Activated T-cell treated with anti-CD3 and anti-CD28 coated beads for 48 hours (primary cell): ENCODE measurements at places on chromosomes 2 and 18.

- no peak for DNase-seq
Observed at GRCh38 chr2:36318-36717, 10.0 kb downstream of the FAM110C start.

- DNase-seq, result no peak
Observed at GRCh38 chr2:200453853-200454534, 55.9 kb downstream of the KCTD18 start.

- peak; percentile 25 for DNase-seq
Observed at GRCh38 chr2:95231723-95232122, 24.4 kb downstream of the ZNF892 start.

- DNase-seq, result no peak
Observed at GRCh38 chr18:39523281-39523680, 1957.7 kb upstream of the CELF4 start.

GRCh38 chr2:33130054-33130447 is 183.3 kb downstream of the LTBP1 start:
- DNase-seq, result no peak

GRCh38 chr2:12965540-12966269 is 249.0 kb downstream of the TRIB2 start:
- DNase-seq, result no peak

GRCh38 chr2:20065885-20066602 is 14.6 kb upstream of the LAPTM4A start:
- no peak for DNase-seq

DNA sequence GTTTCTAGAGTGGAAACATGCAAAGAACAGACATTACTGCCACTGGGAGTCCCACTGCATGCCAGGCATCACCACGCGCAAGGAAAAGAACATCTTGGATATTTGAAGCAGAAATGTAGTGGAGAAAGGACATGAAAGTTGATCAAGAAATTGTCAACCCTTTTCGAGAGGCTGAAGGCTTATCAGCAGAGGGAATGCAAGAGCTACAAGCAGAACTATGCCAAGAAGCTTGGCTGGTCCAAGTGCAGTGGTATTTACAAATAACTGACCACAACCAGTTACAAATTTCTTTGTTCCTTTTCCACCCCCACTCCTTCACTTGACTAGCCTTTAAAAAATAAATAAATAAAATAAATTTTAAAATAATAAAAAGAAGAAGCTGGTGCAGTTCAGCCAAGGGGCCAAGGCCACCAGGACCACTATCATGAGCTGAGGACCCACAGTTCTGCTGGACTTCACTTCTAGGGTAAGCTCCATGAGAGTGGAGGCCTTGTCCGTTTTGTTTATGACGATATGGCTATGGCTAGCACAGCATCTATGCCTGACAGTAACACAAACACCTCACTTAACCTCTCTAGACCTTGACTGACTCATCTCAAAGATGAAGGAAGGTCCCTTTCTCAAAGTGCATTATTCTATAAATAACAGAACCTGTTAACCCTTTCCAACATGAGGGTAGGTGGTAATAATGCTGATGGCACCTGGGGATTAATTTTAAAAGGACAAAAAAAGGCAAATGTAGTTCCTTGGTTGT is 20.9 kb downstream of the MARCHF4 start:
- DNase-seq, result no peak

DNA sequence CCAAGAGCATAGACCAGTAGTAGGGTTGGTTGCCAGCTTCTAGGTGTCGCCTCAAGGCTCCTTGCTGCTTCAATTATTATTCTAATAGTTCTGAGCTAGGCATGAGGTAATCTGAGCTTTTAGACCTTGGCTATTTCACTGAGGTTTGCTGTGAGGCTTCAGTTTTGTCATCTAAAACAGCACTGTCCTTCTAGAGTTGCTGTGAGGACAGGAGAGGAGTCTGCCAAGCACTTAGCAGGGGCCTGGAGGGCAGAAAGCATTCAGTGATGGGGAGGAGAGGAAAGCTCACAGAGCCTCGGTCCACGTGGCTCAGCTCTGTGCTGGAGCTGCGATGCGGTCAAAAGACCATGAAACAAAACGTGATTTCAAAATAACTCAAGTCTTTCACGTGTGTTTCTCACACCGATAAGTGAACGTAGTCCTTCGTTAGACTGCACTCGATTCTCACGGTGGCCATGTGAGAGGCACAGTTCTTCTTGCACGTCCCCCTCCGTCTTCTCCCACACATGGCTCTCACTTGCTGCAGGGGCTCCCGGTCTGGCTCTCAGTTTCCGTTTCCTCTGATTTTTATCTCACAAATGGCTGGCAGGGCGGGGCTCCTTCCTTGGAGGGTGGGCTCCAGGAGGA is 113.7 kb downstream of the B3GNT2 start:
- no peak for DNase-seq

GRCh38 chr2:191618046-191618780 is 59.7 kb upstream of the NABP1 start:
- DNase-seq, result no peak

GRCh38 chr2:176202491-176202890 is 14.0 kb downstream of the HOXD1 start:
- no peak for DNase-seq

DNA sequence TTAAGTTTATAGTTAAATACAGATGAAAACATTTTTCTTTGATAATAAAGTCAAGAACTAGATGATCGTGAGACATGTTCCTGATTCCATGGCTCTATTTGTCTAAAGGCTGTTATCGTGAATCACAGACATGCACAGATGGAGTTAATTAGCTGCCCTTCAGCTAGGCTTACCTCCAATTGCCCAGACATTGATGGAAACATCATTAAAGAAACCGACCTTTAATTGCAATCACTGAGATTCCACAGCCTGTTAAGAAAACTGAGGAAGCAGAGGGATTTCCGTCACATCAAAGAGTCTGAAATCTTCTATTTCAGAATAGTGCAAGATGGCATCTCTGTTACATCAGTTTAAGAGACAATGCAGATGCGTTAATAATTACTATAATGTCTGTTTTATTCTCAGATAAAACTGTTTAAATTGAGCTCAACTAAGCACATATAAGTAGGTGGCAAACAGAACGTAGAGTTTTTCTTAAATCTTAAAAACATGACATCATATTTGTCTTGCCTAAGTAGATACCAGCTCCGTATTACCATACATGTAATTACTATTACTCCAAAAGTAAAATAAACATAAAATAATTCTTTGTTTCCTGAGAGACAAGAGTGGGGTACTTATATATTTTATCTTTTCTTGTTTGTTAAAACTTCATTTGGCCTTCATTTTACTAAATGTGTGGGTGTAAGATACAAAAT is 23.9 kb upstream of the CRACDL start:
- DNase-seq, result no peak

- peak; percentile 16 for DNase-seq
Observed at GRCh38 chr2:205461678-205462665, 220.3 kb upstream of the NRP2 start.

DNA sequence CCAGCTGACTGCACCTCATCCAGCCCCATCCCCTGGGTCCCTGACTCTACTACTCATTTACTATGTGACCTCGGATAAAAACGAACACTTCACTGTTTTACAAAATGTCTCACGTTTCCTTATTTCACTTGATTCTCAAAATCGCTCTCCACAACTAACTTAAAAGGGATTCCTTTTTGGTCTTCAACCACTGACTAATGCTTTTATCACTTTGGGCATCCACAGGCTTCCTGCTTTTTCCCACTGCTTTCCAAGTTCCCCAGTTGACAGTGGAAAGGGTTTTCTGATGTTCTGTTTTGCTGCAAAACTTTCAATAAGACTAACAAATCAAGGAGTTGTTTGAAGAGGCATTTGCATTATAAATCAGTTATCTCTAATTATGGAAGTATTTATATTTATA is 24.1 kb downstream of the EIF2AK3 start:
- no peak for DNase-seq

DNA sequence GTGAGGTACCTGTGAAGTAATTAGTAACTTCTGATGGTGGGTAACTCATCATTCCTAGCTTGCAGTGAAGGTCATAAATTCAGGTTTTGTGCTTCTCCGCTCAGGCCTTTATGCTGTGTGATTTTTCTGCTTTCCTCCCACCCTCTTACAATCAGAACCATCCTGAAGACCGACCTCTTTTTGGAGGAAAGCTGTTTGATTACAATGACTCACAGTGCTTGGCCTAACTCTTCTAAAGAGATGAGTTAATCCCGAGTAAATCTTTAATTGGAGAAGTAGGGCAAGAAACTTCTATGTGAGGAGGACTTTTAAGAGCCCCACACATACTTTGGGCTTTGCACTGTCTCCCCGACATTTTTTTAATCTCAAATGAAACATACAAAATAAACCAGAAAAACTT is 53.1 kb downstream of the TTC27 start:
- no peak for DNase-seq

- no peak for DNase-seq
Observed at GRCh38 chr2:174446531-174446930, 40.3 kb downstream of the GPR155 start.

GRCh38 chr18:74702950-74703349 is 105.3 kb downstream of the ZNF407 start:
- no peak for DNase-seq

DNA sequence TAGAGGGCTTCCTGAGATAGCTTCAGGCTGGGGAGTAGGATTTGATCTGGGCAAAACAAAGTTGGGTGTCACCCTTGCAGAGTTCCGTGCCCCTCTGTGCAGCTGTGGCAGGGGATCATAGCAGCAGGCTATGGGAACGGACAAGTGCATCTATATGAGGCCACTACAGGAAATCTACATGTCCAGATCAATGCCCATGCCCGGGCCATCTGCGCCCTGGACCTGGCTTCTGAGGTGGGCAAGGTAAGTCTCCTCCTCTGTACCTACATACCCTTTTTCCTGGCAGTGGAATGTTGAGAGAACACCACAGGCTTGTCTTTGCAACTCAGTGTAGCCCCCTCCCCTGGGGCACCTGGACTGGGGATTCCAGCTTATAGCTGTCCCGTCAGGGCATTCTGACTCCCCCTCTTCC is 3.5 kb downstream of the WDR54 start:
- DNase-seq, result no peak

- DNase-seq, result no peak
Observed at GRCh38 chr2:17805166-17805565, 11.1 kb upstream of the MSGN1 start.

DNA sequence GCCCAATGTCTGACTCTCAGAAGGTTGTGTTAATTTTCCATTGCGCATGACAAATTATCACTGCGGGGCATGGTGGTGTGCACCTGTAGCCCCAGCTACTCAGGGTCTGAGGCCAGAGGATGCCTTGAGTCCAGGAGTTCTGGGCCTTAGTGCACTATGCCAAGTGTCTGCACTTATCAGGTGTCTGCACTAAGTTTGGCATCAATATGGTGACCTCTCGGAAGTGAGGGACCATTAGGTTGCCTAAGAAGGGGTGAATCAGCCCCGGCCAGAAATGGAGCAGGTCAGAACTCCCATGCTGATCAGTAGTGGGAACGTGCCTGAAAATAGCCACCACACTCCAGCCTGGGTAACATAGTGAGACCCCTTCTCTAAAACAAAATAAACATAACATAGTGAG is 61.7 kb upstream of the ZNF532 start:
- DNase-seq, result no peak

GRCh38 chr2:117786520-117786919 is 28.0 kb upstream of the DDX18 start:
- DNase-seq, result no peak

- no peak for DNase-seq
Observed at GRCh38 chr18:69558052-69558451, 157.4 kb downstream of the DOK6 start.

DNA sequence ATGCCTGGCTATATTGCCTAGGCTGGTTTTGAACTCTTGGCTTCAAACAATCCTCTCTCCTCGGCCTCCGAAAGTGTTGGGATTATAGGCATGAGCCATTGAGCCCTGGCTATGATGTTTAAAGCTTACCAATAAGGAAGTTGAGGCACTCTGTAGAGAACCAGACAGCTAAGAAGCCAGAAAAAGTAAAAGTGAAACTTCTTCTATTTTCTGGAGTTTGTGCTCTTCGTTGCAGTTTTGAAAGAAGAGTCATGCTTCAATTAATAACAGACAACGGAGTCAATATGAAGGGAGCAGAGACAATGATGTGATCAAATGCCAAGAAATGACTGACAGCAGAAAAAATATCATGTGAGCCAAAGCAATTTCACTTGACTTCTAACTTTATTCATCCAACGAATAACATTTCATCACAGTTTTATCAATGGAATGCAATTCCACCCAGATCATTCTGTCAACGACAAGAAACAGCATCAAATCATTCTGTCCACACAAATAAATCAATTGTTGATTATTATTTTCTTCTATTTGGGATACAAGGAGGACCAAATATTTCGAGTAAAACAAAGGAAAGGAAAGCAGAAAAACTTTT is 175.5 kb upstream of the CELF4 start:
- no peak for DNase-seq

- DNase-seq, result no peak
Observed at GRCh38 chr2:215614296-215614695, 178.4 kb upstream of the FN1 start.

GRCh38 chr18:68738564-68738963 is 23.7 kb upstream of the TMX3 start:
- no peak for DNase-seq
